ENCODE measurements at places on chromosomes 12 and 14.

DNA sequence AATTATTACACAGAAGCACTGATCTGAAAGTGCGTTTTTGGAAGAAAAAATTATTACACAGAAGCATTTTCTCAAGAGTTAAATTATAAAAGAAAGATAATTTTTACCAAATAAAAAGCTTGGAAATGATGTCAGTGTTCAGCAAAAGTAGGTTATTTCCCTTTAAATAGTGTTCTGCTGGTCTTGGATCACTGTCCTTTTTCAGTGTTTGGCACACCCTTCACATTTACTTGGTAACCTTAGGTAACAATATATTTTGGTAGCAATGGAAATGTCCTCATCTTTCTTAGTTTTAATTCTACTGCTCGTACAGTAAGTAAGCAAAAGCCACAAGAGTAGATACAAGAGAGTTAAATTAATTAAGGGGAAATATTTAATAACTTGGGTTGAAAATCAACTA is 40.3 kb downstream of the FERMT2 start:
- no peak for DNase-seq

- peak; percentile 82 for DNase-seq
Observed at GRCh38 chr12:93569656-93570551, 2.6 kb upstream of the SOCS2 start.

DNA sequence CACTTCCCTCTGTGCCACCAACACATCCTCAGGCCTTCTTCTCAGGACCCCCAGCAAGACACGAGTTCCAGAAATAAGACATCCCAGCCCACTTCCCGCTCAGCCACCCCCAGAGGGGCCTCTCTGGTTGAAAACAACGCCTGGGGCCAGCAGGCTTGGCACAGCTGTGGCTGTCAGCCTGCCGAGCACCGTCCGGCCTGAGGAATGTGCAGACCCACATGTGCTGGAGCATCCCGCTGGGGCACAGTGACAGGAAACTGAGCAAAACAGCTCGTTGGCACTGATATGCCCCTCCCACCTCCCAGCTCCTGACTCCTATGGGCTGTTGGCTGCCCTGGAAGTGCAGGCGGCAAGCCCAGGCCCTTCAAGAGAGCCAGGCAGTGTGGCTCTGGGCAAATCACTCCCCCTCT is 1.4 kb downstream of the SYNE3 start:
- no peak for DNase-seq

DNA sequence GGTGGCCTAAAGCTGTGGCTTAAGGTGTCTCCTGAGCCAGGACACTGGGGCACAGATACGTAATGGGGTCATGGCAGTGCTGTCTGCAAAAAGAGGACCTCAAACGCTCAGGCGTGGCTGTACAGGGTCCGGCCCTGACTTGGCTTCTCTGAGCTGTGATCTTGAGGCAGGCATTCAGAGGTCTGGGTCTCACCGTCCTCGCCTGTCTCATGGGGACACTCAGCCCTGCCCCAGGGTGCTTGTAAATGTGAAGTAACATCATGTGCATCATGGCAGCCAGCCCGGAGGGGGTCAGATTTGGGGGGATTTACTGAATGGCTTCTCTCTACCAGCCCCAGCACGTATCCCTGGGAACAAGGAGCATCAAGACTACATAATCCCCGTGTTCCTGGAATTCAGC is 28.8 kb downstream of the DIO3 start:
- no peak for DNase-seq

GRCh38 chr14:93937519-93937918 is 10.4 kb downstream of the FAM181A start:
- DNase-seq, result no peak

- DNase-seq, result peak; percentile 72
Observed at GRCh38 chr12:51752234-51752889, 96.2 kb downstream of the FIGNL2 start.

DNA sequence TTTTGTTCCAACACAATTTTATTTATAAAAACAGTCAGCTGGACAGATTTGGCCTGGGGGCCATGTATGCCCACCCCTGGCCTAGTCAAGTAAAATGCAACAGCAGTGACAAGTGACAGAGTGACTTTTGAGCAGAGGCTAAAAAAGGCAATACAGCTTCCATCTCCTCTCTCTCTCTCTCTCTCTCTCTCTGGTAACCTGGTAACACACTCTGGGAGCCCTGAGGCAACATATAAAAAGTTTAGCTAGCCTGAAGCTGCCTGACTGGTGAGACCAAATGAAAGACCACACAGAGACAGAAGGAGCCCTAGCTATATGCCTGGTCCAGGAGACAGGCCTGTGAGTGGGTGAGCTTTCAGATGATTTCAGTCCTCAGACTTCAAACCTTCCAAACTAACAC is 105.4 kb downstream of the DENND5B start:
- no peak for DNase-seq

DNA sequence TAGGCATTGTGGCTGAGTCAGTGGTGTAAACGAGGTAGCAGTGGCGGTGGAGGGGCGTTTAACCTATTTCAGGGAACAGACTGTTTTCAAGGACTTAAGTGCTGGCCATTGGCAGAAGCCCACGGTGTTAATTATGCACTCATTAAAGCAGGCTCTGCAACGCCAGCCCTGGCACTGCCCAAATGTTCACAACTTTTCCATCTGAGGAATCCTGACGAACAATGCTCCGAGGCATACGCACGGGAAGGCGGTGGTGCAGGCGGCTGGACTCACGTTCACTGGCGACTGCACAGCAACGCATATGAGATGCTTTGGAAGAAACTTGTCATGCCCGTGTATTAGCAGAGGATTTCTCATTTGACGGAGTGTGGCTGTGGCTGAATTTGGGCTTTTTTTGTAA is 70.6 kb upstream of the SLC24A4 start:
- no peak for DNase-seq

DNA sequence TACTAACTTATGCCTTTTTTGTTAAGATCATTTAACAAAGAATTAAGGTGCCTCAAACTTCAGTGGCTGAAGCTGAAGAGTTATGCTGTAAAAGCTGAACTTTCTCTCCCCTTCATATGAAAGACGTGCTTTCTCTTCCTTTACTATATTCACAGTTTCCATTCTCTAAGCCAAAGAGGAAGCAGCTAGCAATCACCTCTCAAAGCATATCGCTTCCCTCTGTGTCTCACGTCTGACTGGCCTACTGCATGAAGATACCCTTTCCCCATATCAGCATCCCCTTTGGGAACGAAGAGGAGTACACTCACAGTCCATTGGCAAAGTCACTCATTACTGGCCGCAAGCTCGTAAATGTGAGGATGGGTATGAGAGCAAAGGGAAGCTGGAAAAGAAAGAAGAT is 34.9 kb downstream of the SLC11A2 start:
- no peak for DNase-seq

GRCh38 chr12:109234012-109234411 is 75.1 kb downstream of the FOXN4 start:
- DNase-seq, result no peak

DNA sequence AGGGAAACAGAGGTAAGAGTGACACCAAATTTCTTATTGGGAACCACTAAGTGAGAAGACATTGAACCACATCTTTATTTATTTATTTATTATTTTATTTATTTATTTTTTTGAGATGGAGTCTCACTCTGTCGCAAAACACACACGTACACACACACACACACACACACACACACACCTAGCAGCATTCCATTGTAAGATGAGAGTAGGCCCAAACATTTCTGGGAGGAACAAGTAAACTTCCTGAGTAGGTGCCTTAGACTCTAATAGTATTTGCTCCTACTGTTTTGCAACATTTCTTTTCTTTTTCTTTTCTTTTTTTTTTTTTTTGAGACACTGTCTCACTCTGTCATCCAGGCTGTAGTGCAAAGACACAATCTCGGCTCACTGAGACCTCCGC is 7.1 kb upstream of the CDC42BPB start:
- no peak for DNase-seq

DNA sequence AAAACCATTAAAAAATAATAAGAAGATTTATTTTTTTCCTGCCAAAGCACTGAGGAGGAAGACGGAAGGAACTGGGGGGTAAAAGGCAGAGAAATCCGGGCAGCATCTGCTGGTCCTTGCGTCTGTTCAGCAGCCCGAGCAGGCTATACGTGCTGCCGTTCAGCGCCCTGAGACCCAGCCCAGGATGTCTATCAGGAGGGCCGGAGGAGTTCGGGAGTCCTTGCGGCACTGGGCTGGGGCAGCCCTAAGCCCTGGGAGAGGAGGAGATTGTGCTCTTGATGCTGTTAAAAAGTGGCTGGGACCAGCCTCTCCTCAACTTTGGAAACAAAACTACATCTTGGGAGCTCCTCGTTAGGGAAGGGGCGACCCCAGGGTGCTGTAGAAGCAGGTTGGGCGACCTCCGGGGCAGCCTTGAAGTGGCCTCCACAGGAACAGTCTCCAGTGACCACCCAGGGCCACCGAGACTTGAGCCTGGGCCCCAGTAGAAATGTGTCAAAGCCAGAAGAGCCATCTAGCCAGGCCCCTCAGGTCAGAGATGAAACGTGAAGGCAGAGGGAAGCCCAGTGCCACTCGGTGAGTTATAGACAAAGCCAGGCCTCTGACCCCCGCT is 14.3 kb downstream of the PGF start:
- no peak for DNase-seq

- DNase-seq, result no peak
Observed at GRCh38 chr12:26855337-26855736, 22.3 kb upstream of the ITPR2 start.

DNA sequence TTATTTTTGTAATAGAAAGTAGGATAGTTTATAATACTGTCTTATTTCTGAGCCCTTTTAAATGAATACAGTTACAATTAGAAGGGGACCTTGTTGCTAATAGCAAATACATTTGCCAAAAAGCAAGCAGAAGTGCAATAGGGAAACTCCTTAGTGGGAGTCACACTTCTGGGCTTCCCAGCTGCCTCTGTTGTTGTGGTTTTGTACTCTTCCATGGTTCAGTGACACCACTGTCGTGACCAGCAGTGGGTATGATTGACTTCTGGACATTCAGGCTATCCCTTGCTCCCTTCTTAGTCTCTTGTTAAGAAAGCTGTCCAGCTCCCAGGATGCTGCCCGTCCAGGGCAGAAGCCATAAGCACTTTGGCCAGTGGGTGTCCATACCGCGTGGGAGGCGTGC is 22.6 kb downstream of the TCTN1 start:
- no peak for DNase-seq

DNA sequence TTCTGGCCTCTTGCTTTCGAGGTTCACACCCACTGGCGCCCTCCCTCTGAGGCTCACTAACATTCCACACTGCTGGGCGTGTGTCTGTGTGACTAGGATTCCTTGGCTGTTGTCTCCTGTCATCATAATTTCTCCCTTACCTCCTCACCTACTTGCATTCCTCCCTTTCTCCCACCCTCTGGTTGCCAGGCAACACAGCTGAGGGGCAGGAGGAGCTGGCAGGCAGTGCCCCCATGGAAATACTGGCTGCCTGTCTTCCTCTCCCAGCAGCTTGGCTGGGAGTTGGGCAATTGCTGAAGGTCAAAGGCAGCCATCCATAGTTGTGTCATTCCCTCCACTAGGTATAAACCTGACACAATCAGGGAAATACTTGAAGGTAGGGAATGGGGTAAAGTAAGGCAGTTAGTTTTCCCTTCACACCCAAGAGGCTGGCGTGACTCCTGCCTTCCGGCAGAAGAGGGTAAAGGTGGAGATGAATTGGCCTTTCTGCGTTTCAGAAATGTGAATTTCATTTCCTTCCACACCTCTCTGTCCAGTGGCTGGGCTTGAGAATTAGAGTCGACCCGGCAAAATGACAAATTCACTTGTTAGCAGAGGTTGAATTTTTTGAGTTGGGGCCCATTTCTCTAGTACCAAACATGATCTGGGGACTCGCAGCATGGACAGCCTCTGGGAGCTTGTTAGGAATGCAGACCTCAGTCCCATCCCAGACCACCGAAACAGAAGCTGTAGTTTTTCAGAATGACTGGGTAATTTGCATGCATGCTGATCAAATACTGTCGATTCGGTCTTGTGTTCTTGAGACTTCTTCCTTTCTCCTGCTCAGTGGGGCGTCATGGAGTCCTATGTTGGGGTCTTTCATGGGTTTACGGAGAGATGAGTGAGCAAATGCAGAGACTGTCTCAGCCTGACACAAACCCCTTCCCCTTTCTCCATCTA is 24.3 kb upstream of the EMP1 start:
- DNase-seq, result no peak

DNA sequence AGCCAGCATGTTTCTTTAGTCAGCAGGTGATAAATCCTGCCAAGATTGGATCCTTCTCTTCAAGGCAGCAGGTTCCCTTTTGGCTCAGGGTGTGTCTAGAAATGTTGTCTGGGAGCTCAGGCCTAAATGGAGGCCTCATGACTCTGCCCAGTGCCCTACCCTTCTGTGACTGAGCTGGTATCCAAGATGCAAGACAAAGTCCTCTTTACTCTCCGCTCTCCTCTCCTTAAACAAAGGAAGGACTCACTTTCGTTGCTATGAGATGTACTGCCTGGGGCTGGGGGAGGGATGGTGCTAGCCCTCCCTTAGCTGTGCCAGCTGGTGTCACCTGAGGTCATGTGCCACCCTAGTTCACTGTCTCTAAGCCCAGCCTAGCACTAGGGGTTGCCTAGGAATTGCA is 13.8 kb upstream of the TMPRSS12 start:
- DNase-seq, result peak; percentile 34

DNA sequence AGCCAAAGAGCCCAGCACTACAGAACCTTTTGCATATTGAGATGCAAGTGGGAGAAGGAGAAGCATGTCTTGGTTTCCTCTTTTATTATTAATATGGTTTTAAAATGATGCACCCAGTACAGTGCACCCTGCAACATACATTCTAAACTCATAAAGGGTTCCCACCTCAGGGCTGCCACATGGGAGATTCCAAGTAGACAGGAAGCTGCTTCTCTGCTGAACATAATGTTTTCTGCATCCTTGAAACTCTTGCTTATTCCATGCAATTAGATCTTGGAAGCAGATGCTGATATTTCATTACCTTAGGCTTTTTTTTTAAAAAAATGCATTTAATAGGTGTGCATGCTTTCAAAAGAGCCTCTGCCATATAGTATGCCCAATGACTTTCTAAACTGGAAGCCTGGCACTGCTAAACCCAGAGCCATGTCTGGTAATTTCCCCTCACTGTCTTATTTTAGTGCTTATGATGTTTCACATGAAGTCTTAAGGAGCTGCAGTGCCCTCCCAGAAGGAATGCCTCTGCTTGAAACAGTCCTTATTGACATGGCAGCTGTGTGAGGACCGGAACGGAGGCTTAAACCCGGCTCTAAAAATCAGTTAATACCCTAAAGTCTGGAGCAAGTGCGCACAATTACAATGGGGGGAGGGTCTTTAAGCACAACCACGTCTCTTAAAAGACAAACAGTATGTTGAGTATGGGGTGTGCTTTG is 2.0 kb upstream of the SIX1 start:
- DNase-seq, result no peak

DNA sequence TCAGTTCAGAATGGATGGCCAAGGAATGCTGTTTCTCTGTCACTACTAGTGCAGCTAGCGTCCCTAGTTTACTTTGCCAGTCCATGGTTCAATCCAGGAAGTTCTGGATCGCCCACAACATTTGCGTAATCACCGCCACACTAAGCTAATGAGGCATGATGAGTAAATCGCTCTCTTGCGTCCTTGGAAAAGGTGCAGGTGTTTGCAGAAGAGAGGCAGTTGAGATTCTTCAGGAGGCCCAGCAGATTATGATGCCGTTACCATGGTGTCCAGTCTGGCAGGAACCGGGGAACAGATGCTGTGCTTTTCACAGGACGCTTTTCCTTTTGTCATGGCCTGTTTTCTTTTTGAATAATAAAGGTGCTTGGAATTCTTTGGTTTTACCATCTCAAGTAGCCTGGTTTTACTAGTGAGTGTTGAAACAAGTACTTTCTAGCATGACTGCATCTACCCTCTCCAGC is 9.0 kb downstream of the TPH2 start:
- DNase-seq, result no peak

All from foreskin melanocyte (primary cell).